ENCODE measurements at places on chromosomes 16 and 17.

DNA sequence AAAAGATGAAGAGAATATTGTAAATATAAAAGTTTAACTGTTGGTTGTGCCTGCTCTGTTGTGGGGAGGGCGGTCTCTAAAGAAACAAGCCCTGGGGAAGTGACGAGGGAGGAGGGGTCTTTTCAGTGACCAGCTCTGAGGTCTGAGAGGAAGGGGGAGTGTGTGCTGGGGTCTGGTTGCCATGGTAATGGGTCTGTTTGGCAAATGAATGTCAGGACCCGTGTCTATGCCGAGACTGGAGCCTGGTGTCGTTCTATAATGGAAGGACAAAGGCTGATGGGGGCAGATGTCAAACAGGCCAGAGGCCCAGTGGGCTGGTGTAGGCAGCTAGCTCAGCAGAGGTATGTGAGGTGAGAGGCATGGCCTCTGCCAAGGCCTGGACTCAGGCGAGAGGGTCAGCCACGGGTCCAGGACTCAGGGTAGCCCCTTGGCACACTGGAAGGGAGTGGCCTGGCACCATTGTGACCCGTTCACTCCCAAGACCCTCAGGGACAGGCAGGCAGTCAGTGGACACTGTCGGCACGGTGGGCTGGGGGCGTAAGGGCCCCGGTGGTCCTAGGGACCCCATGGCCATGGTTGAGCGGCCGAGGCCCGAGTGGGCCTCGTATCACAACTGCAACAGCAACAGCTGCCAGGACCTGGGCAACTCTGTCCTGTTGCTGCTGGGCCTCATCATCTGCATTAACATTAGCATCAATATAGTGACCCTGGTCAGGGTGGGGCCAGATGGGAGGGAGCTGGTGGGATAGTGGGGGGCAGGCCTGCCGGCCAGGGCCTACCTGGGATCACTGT is at the start of gene SPEM1:
Gene SPEM1 (plus strand): TSS at position 506 of the 792 bp plus-strand sequence. CDS start 61 bp downstream, at position 567.
- no peak for DNase-seq

DNA sequence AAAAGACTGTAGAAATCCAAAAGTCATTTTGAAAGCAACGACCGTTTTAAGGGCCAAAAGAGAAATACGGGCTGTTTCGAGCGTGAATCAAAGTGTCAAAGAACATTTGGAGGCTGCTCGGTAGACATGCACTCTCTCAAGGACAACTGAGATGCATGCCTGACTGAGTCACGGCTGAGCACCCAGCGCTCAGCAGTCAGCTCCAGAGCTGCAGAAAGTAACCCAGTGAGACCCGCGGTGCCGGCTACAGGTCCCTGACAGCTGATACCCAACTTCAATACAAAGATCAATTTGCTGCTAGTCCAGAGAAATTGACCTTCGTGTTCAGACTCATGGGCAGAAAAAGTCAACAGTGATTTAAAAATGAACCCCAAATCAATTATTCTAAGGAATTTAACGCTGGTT is 214.9 kb downstream of the STX8 start:
- DNase-seq, result no peak

- no peak for DNase-seq
Observed at GRCh38 chr17:60740584-60740983, 62.9 kb downstream of the BCAS3 start.

- DNase-seq, result no peak
Observed at GRCh38 chr17:42457107-42457792, 1.4 kb upstream of the ATP6V0A1 start.

DNA sequence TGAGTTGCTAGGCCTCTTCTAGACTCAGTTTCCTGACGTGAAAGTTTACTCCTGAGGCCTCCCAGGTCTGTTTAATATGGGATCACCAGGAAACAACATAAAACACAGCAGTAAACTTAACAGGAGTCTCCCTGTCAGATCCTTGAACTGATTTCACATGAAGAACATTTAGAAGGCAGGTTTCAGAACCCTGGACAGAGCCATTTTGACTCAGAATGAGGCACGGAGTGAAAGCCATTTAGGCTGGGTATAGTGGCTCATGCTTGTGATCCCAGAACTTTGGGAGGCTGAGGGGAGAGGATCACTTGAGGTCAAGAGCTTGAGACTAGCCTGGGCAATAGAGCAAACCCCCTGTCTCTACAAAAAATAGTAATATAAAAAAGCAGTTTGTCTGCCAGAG is 289.1 kb downstream of the CA10 start:
- DNase-seq, result peak; percentile 2

DNA sequence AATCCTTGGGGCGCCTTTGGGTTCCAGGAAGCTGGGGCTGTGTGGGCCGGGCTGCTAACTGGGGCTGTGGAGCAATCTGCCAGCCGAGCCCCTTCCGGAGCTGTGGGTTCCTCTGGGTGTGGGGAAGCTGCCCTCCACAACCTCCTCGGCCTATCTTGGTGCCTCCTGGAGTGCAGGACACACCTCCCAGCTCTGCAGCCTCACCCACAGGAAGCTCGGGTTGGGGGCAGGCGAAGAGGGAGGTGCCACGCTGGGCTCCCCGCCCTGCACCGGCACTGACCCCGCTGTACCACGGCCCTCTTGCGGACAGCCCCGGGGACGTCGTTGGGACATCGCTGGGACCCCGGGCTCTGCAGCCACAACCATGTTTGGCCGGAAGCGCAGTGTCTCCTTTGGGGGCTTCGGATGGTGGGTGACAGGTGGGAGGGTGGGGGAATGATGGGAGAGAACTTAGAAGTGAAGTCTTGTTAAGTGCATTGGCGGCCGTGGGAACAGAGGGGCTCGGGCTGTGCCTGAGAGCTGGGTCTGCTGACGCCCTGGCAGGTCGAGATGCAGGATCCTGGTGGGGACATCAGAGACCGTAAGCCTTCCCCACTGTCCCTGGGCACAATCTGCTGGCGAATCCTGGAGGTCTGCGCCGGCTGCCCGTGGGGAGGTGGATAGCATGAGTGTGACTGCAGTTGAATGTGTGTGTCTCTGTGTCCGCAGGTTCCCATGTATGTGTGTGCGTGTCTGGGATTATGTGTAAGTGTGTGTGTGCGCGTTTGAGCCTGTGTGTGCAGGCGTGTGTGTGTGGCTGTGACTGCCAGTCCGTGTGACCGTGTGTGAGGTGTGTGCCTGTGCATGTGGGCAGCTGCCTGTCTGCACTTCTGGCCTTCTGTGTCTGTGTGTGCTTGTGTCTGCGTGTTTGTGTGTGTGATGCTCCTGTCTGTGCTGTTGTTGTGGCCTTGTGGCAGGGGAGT is at the start of gene RAP1GAP2:
Gene RAP1GAP2 (plus strand): TSS at position 275 of the 962 bp plus-strand sequence. CDS start 90 bp downstream, at position 365.
- peak; percentile 83 for DNase-seq

DNA sequence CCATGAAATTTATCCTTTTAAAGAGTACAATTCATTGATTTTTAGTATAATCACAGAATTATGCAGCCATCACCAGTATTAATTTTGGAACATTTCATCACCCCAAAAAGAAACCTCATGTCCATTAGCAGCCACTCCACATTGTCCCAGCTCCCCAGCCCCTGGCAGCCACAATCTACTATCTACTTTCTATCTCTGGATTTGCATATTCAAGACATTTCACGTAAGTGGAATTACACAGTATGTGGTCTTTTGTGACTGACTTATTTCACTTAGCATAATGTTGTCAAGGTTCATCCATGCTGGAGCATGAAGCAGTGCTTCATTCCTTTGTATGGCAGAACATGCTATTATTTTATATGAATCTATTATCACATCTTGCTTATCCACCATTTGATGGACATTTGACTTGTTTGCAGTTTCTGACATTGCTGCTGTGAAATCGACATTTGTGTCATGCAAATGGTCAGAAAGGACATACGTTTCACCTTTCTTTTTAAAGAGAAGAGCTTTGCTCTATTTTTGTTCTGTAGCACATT is 10.7 kb downstream of the METTL9 start:
- DNase-seq, result no peak

DNA sequence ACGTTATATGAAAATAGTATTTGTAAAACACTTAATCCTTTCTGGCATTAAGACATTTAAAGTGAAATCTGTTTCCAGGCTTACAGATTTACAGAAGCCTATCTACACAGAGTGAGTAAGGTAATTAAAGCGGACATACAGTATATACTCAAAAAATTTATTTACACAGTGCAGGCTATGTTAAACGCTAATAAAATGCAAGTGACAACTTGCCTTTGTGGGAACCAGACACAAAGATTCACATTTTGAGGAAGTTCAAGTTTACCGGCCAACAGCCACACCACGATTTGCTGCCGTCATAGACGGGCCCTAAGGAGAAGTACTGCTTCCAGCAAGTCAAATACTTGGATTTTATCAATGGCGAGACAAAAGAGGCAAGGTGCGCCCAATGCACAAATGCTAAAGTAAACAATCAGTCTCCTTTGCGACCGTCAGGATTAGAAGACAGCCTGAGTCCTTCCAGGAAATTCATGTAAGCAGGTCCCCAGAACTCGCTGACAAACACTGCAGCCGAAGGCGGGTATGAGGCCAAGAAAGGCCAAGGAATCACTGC is 801 bp downstream of the VPS35 start:
- no peak for DNase-seq

- no peak for DNase-seq
Observed at GRCh38 chr17:44112284-44113280, 10.9 kb downstream of the HDAC5 start.

DNA sequence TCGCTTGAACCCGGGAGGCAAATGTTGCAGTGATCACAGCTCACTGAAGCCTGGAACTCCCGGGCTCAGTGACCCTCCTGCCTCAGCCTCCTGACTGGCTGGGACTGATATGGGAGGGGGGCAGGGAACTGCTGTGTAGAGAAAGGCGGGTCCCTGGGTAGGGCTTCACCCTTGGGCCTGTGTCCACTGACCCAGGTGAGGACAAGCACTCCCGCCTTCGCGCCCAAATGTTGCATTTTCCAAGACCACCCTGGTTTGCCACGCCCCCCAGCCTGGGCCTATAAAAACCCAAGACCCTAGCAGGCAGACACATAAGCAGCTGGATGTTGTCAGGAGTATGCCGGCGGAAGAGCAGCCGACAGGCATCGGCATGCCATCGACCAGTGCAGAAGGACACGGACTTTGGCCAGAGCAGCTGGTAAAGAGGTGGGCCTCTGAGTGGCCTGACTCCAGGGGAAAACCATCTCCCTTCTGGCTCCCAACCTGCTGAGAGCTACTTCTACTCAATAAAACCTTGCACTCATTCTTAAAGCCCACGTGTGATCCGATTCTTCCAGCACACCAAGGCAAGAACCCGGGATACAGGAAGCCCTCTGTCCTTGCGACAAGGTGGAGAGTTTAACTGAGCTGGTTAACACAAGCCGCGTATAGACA is 19.1 kb downstream of the SMYD4 start:
- DNase-seq, result no peak

GRCh38 chr17:76032073-76032779 is 5.1 kb upstream of the EVPL start:
- DNase-seq, result no peak

GRCh38 chr16:85524630-85525419 is 88.3 kb upstream of the GSE1 start:
- no peak for DNase-seq

DNA sequence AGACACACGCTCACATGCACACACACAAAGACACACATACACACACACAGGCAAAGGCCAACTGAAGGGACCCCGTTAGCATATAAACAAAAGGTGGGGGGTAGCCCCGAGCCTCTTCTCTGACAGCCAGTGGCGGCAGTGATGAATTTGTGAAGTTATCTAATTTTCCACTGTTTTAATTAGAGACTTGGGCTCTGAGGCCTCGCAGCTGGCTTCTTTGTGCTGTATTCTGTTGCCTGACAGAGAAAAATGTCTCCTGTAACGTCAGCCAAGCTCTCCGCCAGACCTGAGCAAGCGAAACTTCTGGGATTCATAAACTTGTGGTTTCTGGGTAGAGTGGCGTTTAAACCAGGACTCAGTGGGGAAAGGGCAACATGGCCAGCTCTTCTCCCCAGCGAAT is 113.9 kb upstream of the FOXF1 start:
- DNase-seq, result no peak

DNA sequence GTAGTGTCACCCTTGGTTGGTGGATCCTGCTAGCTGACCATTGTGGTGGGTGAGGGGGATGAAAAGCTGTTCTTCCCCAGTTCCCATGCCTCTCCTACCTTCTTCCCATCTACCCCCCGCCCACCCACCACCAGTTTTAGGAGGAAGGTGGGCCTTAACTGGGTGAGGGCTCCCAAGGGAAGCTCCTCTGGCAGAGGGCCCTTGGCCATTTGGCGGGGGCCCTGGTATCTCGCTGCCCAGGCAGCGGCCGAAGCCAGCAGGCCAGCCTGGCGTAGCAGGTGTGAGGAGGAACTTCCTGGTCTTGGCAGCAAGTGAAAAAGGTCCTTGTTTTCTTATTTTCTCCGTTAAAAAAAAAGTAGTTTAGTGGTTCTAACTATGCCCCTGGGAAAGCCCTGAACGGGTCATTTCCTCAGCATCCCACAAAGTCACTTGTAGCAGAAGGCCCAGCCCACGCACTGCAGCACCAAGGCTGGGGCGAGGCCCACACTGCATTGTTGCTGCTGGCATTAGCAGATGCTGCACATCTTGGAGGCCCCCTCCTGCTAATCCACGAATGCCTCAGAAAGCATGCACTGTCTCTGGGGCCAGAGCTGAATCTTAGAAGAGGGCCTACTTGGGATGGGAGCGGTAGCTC is 72.5 kb downstream of the MPRIP start:
- DNase-seq, result no peak

- DNase-seq, result peak; percentile 84
Observed at GRCh38 chr17:75524970-75525805, at the start of gene LLGL2. Gene LLGL2, plus strand, starts transcription at chr17:75525697. Its CDS starts 17,730 bp downstream, at chr17:75543427.

- DNase-seq, result no peak
Observed at GRCh38 chr16:53576210-53576609, 73.2 kb upstream of the AKTIP start.

DNA sequence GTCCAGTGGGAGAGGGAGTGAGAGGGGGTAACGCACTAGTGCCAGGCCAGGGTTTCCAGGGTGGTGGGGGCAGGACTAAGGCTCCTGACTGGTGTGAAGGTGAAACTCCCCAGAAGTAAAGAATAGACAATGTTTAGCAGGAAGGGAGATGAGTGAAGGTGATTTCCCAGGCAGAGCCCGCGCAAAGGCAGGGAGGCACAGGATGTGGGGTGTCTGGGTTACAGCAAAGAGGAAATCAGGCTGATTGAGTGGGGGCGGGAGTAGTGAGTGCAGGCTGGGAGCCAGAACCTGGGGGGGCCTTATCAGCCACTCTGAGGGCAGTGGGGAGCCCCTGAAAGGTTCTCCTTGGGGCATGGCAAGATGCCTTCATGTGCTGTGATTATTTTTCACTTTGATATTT is 167.5 kb downstream of the UTP18 start:
- peak; percentile 82 for DNase-seq

DNA sequence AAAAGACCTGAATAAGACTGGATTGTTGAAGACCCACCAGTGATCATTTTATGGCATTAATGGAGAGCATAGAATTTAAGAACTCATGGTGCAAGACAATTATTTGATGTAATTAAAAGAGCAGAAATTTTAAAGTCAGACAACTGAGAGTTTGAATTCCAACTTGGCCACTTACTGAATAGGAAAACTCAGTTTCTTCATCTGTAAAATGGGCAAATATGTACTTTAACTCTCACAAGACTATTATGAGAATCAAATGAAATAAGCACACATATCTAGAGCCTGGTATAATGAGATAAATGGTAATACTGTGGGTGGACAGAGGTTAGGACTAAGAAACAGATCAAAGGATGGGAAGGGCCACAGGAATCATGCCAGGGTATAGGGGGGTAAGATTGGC is 88.0 kb downstream of the SOX9 start:
- no peak for DNase-seq

- no peak for DNase-seq
Observed at GRCh38 chr17:4004517-4005295, 40.5 kb upstream of the ATP2A3 start.

GRCh38 chr17:28925912-28926365 is 23.1 kb upstream of the DHRS13 start:
- DNase-seq, result peak; percentile 88

All from CD4-positive, alpha-beta memory T cell (primary cell).